ENCODE measurements at places on chromosomes 5 and 9. TPM values are rescaled to one million over a fixed set of nuclear protein-coding genes. Genes with fewer than 3 reads are reported as not detected.

Gene MYOZ3
- 0.05 TPM for total RNA-seq

Gene EGR1
- 1.1 TPM for total RNA-seq

- no peak for DNase-seq
These were observed 16.9 kb downstream of the SEMA6A start for GRCh38 chr5:116557669-116558271.

Gene SPINK6
- not detected for total RNA-seq

GRCh38 chr5:74949976-74950375 lies 83.8 kb upstream of the FAM169A start:
- no peak for DNase-seq

GRCh38 chr5:39256477-39257235 lies 37.3 kb upstream of the FYB1 start:
- no peak for DNase-seq

GRCh38 chr9:12884736-12885395 lies 110.0 kb downstream of the LURAP1L start:
- DNase-seq: no peak
